NCI-H2081 treated with DMSO at 0.1 percent for 48 hours (cell line): ENCODE measurements at places on chromosomes 6 and 20.

DNA sequence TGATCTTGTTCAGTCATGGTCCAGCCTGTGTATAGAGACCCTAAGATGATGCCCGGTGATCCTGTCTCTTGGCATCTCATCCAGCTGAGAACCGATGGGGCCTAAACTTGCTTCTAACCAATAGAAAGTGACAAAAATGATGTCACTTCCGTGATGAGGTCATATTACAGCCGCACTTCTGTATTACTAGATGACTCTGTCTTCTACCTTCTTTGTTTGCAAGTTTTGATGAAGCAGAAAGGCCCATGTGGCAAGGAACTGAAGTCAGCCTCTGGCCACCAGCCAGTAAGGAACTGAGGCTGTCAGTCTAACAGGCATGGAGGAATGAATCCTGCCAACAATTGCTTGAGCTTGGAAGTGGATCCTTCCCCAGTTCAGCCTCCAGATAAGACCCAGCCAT is 32.8 kb upstream of the HLA-C start:
- no peak for DNase-seq

- DNase-seq: no peak
Observed at GRCh38 chr20:2798814-2799213, 1.6 kb downstream of the CPXM1 start.

DNA sequence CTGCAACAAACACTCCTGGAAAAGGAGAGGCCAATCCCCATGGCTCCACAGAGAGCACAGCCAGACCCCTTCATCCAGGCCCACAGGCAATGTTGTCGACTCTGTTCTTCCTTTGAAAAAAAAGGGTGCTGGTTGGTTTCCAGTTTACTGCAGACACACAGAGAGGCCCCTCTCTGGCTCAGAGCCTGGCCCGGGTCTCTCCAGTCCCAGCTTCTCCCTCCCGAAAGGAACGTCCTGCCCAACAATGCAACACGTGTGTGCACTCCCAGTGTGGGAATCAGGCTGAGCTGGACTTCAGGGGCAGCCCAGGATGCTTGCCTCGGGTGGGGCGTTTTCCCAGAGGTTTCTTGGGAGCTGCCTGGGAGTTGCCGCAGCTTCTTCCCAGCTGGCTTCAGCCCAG is 4.5 kb upstream of the NKAIN4 start:
- no peak for DNase-seq

- DNase-seq: no peak
Observed at GRCh38 chr20:19070681-19071445, 141.6 kb upstream of the SLC24A3 start.

- DNase-seq: no peak
Observed at GRCh38 chr20:51738877-51739447, 29.2 kb downstream of the ATP9A start.

DNA sequence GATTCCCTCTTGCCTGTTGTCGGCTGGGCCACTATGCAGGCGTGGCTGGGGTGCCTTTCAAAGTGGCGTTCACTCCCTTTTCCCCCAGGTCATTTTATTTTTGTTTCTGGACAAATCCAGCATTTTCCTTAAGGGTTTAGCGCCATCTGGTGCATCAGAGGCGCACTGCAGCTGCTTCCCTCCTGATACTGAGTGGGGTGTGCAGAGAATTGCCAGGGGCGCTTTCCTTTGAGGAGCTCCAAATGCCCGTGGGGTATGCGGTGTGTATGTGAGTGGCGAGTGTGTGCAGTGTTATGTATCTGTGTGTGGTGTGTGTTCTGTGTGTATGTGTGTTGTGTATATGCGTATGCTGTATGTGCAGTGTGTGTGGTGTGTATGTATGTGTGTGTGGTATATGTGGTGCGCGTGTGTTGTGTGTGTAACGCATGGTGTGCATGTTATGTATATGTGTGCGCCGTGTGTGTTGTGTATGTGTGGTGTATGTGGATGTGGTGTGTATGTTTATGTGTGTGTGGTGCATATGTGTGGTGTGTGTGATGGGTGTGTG is 100.1 kb upstream of the AGPAT4 start:
- no peak for DNase-seq

- no peak for DNase-seq
Observed at GRCh38 chr20:8786383-8786782, 282.5 kb upstream of the PLCB4 start.

- no peak for DNase-seq
Observed at GRCh38 chr6:37990762-37991525, 171.4 kb downstream of the ZFAND3 start.

DNA sequence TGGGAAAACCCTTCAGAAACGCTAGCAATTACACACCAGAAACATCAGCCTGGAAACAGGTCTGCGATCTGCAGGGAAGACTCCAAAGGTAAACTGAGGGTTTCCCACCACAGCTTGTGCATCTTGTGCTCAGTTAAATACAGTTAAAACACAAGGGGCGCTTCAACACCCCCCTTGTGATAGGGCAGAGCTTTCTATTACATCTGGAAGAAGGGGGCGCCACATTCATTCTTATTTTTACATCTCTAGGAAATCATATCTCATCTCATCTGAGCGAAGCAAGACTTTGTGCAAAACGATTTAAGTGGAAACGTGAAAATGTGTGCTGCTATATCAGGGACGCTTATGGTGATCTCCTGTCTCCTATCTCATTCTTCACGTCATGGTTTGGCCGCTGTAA is 58.5 kb downstream of the PRND start:
- DNase-seq: no peak

GRCh38 chr6:57159127-57159526 is 13.0 kb upstream of the BAG2 start:
- no peak for DNase-seq

GRCh38 chr6:99611148-99611547 is 4.5 kb downstream of the PRDM13 start:
- no peak for DNase-seq

DNA sequence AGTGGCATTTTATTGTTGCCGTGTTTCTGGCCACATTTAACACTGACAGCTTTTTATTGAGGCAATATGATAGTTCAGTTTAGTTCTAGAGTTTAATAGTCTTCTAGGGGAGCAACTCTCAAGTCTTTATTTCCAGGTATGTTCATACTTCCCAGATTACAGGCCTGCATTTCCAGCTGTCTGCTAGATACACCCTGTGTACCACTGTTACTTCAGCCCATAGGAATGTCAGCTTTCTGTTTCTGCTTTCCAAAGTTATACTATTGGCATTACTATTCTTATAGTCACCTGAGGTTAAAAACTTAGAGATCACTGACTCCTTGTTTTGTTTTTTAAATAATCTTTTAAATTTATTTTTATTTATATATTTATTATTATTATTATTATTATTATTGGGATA is 7.6 kb downstream of the ZNF451 start:
- DNase-seq: no peak

- DNase-seq: no peak
Observed at GRCh38 chr6:166541876-166542579, 44.5 kb downstream of the RAMACL start.

- no peak for DNase-seq
Observed at GRCh38 chr6:73639040-73639439, 14.8 kb downstream of the SLC17A5 start.

- no peak for DNase-seq
Observed at GRCh38 chr6:3350252-3350796, 91.6 kb downstream of the PSMG4 start.

GRCh38 chr6:43758617-43759050 is 11.4 kb upstream of the VEGFA start:
- no peak for DNase-seq

DNA sequence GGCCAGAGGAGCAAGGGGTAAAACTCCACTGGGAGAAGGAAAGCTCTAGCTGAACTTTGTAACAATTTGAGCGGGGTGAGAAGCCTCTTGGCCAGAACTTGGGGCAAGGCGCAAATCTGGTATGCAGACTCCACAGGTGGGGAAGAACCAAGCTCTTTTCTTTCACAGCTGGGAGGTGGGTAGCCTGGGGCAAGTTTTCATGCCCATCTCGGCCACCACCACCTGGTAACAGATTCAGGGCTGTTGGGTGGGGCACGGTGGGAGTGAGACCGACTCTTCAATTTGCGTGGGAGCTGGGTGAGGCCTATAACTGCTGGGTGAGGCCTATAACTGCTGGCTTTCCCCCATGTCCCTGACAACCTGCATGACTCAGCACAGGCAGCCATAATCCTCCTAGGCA is 37.5 kb downstream of the SDHAF4 start:
- no peak for DNase-seq

DNA sequence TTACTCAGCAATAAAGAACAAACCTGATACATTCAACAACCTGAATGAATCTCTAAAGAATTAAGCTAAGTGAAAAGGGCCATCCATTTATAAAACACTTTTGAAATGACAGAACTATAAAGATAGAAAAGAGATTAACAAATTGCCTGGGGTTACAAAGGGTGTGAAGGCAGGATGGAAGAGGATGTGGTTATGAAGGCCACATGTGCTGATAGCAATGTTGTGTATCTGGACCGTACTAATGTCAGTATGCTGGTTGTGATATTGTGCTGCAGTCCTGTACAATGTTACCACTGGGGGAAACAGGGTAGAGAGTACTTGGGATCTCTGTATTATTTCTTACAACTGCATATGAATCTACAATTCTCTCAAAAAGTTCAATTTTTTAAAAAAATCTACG is 36.4 kb downstream of the ELOVL5 start:
- no peak for DNase-seq

DNA sequence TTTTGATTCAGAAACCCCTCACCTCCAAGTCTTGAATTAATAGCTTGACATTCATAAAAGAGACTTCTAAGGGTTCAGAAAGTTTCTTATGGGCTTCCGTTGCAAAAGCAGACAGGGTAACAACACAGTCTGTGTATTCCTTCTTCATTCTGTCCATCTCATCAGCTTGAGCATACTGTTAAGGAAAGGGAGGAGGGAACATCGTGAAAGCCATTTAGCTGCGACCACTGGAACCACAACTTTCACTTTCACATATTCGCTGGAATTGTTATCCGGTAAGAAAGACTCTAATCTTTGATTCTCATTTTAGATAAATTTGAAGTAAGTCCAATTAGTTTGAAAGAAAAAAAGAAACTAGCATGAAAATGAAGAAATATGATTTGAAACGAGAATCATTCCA is 174.4 kb downstream of the SYNE1 start:
- DNase-seq: no peak

- DNase-seq: no peak
Observed at GRCh38 chr6:117506180-117506835, 23.8 kb downstream of the DCBLD1 start.

DNA sequence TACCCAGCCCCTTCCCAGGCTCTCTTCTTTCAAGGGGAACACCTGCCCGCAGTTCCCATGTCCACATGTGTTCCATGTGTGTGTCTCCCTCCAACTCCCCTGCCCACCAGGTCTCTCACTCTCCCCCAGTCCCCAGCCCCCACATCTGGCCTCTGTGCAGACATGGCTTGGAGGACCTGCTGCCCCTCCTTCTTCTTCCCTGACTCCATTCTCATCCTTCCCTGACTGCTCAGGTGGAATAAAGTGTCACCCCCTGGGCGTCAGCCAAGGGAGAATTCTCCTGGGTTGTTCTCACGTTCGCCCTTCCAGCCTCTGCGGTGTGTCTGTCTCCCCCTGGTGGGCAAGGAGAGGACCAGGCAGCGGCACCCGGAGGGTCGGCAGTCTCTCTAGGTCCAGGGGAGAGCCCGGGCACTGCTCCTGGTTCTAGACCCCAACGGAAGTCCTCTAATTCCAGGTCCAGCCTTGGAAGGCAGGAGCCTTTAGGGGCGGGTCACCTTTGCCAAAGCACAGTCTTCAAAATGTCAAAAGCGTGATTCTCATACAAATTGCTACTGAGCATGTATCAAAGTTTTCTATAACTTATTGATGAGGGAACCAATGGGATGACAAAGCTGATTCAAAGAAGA is 50.5 kb downstream of the EBF4 start:
- DNase-seq: no peak

- no peak for DNase-seq
Observed at GRCh38 chr6:100915876-100916275, 34.7 kb upstream of the ASCC3 start.

DNA sequence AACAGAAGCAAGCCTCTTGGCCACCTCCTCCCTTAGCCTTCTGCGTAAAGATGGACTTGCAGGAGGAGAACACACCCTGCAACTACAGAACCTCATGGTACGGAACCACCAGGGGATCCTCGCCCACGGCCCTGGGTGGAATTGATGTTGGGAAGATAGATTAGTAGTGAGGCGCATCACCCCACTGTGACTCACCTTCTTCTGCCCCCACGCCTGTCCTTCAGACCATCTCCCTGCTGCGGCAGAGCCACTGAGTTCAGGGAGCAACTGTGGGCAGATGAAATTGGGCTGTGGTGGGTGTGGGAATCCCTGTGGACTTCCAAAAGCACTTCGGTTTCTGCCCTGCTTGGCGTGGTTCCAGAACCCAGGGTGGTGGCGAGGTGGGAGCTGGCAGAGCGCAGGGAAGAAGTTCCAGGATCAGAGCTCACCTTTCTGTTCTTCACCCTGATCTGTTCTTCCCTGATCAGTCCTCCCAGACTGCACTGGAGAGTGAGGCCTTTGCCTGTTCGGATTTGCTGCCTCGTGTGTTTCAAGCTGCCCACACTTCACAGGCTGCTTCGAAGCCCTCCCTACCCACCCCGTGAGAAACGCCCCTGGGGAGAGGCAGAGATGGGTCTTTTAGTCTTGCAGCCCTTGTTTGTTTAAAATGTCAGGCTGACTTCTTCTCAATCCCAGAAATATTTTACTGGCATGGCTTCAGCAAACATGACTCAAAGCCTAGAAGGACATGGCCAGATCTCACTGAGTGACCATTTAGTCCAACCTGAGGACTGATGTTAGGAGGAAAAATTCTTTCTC is 92.8 kb upstream of the MLN start:
- DNase-seq: no peak

- DNase-seq: no peak
Observed at GRCh38 chr6:88380083-88380482, 213.9 kb upstream of the CNR1 start.

GRCh38 chr6:101522254-101522653 is 128.7 kb downstream of the GRIK2 start:
- no peak for DNase-seq

DNA sequence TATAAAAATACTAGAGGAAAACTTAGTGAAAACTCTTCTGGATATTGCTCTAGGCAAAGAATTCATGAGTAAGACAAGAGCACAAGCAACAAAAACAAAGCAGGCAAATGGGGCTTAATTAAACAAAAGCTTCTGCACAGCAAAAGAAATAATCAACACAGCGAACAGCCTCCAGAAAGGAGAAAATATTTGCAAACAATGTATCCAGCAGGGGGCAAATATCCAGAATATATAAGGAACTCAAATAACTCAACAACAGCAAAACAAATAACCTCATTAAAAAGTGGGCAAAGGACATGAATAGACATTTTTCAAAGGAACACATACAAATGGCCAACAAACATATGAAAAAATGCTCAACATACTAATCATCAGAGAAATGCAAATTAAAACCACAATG is 17.1 kb upstream of the HECA start:
- no peak for DNase-seq

- DNase-seq: no peak
Observed at GRCh38 chr20:50224531-50225255, 34.1 kb downstream of the CEBPB start.

GRCh38 chr20:5402903-5403531 is 86.3 kb upstream of the PROKR2 start:
- no peak for DNase-seq

- no peak for DNase-seq
Observed at GRCh38 chr6:45156075-45156474, 172.1 kb upstream of the RUNX2 start.

GRCh38 chr6:1200409-1201101 is 111.3 kb upstream of the FOXQ1 start:
- no peak for DNase-seq
